ENCODE measurements at places on chromosomes 16 and 17.

DNA sequence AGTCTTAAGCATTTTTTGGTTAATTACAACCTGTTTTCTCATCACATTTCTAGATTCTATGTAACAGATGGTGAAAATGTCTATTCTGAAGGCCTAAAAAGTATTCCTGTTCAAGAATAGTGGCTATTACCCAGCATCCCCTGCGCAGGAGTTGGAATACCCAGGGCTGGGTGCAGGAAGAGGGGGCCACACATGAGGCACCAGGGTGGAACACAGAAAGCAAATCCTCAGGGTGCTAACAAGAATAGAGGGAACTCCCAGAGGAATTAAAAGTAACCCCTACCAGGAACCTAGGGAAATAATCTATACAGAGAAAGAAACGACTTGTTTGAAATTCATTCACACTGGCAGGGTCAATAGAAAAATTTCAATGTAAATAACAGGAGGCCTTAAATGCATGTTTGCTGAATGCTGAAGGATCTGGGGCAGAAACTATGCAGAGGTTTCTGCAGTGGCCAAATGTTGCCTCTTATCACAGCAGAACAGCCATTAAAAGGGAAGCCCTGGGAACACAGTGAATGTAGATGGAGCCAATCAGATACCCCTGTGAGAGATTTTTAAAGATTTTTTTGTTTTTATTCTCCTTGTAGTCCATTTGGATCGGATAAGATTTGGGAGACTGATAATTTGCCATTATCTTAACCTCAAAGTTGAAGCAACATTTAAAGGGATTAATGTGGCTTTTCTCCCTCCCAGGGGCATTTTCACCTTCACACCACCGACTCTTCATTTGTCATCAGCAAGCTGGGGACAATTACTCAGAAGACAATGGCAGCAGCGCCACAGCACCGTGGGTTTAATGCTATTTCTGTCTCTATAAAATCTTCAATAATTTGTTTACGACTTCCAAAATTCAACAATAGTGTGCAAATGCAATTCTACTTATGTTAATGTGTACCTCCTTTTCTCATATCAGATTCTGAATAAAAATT is 196.0 kb upstream of the PSMD7 start:
- DNase-seq: no peak

GRCh38 chr16:51636920-51637769 is 486.1 kb upstream of the SALL1 start:
- no peak for DNase-seq

DNA sequence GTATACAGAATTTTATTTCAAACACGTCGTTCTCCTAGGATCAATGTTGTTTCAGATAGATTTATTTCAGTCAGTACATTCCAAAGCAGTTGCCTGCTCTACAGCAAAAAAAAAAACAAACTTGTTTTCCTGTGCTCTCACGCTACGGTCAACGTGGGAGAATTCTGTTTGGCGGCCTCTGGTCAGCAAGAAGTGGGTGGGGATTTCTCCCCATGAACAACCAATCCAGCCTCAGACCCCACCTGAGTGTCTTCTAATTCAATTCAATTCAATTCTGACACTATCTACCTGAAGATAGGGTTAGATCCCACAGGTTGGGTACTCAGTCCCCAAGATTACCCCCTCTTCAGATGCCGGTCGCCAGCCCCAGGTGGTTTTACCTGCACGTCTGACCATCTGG is 22.1 kb downstream of the C17orf58 start:
- DNase-seq: no peak

- DNase-seq: no peak
These were observed 27.1 kb upstream of the DBNDD1 start for GRCh38 chr16:90046122-90046970.

DNA sequence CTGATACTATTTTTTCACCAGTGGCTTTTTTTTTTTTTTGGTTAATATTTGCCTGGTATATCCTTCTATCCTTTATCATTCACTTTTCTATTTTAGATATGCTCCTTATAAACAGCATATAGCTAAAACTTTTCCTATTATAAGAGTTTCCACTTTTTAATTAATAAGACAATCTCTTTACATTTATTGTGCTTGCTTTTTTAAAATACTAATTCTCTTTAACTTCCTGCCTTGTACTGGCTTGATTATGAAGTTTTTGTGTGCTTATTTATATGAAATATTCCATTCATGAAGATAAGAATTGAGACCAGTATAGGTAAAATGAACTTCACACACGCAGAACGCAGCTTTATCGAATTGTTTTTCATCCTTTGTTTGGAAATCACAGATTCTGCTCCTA is 9.0 kb upstream of the CDRT15 start:
- DNase-seq: no peak

GRCh38 chr17:59165933-59166342 is 10.4 kb downstream of the PRR11 start:
- DNase-seq: peak; percentile 69

GRCh38 chr17:692116-692515 is 22.5 kb downstream of the VPS53 start:
- DNase-seq: no peak

DNA sequence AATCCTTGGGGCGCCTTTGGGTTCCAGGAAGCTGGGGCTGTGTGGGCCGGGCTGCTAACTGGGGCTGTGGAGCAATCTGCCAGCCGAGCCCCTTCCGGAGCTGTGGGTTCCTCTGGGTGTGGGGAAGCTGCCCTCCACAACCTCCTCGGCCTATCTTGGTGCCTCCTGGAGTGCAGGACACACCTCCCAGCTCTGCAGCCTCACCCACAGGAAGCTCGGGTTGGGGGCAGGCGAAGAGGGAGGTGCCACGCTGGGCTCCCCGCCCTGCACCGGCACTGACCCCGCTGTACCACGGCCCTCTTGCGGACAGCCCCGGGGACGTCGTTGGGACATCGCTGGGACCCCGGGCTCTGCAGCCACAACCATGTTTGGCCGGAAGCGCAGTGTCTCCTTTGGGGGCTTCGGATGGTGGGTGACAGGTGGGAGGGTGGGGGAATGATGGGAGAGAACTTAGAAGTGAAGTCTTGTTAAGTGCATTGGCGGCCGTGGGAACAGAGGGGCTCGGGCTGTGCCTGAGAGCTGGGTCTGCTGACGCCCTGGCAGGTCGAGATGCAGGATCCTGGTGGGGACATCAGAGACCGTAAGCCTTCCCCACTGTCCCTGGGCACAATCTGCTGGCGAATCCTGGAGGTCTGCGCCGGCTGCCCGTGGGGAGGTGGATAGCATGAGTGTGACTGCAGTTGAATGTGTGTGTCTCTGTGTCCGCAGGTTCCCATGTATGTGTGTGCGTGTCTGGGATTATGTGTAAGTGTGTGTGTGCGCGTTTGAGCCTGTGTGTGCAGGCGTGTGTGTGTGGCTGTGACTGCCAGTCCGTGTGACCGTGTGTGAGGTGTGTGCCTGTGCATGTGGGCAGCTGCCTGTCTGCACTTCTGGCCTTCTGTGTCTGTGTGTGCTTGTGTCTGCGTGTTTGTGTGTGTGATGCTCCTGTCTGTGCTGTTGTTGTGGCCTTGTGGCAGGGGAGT is at the start of gene RAP1GAP2:
Gene RAP1GAP2 (plus strand): TSS at position 275 of the 962 bp plus-strand sequence. CDS start 90 bp downstream, at position 365.
- peak; percentile 80 for DNase-seq

DNA sequence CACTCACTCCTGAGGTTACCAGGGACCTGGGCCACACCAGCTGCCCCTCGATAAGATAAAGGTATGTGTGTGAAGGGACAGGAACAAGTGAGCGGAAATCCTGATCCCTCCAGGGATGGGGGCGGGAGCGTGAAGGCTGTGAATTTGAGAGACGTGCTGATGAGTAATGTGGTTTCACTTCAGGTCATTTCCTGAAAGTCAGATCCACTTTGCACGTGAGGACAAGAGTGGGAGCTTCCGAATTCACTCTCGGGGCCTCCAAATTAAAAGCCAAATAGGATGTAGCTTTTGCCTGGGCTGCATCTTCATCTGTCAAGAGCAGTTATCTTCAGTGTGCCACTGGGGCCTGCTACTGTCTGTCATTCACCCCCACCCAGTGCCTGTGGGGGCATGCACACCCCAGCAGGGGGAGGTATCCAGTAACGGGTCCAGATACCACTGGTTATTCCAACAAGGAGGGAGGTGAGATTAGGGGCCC is 87.4 kb upstream of the LHX1 start:
- DNase-seq: no peak

- DNase-seq: peak; percentile 50
These were observed 754 bp upstream of the SLFN11 start for GRCh38 chr17:35373984-35374765.

DNA sequence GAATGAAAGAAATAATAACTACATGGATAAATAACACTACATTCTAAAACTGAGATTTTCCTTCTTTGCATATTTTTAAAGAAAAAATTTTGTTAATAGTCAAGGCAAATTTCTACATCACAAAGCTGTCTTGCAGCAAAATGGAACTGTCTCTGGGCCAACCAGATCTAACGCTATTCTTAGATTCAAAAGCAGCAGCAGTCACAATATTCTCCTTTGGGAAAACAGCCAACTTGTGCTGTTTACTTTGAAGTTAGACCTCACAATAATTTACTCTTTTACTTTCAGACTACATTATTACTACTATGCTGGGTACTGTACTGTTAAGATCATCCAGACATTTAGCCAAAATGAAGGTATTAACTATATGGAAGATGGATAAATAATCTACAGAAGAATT is 189.1 kb downstream of the CEP112 start:
- DNase-seq: no peak

DNA sequence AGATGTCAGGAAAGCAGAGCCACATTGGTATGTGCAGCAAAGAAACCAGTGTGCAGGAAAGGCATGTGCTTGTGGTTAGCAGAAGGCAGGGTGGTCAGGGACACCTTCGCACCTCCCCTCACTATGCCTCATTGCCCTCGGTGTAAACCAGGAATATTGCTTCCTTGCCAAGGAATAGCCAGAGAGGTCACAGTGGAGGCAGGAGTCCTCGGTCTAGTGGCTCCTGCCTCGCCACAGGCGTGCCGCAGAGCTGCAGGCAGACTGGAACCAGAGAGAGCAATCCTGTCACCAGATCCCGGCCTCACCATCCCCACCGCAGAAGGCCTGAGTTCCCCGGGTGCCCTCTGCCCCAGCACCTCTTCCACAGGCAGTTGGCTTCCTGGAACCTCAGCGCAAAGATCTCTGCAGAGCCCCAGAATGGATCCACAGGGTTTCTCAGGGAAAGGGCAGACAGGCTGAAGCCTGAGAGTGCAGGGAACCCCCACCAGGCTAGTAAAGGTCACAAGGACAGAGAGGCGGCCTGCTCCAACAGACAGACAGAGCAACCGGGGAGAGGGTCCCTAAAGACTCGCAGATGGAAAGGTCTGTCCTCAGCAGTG is 21.6 kb downstream of the CCDC182 start:
- DNase-seq: no peak

- DNase-seq: peak; percentile 46
These were observed 1.1 kb downstream of the KATNB1 start for GRCh38 chr16:57736419-57737351.

DNA sequence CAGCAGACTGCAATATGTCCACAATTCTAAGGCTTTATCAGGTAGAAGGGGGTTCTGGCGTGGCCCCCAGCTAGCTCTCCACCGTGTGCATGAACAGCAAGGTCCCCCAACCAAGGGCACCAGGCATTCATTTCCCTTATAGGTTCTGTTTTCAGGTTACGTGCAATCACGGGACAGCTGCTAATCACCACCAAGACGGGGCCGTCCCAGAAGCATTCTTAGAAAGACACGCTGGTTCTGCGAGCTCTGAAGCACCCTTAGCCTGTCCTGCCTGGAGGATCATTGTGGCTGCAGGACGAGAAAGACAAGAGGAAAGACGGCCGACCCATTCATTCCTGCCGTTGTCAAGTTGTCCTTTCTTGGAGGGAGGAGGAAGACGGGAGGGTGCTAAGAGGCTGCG is 302.9 kb downstream of the SOX9 start:
- DNase-seq: no peak

DNA sequence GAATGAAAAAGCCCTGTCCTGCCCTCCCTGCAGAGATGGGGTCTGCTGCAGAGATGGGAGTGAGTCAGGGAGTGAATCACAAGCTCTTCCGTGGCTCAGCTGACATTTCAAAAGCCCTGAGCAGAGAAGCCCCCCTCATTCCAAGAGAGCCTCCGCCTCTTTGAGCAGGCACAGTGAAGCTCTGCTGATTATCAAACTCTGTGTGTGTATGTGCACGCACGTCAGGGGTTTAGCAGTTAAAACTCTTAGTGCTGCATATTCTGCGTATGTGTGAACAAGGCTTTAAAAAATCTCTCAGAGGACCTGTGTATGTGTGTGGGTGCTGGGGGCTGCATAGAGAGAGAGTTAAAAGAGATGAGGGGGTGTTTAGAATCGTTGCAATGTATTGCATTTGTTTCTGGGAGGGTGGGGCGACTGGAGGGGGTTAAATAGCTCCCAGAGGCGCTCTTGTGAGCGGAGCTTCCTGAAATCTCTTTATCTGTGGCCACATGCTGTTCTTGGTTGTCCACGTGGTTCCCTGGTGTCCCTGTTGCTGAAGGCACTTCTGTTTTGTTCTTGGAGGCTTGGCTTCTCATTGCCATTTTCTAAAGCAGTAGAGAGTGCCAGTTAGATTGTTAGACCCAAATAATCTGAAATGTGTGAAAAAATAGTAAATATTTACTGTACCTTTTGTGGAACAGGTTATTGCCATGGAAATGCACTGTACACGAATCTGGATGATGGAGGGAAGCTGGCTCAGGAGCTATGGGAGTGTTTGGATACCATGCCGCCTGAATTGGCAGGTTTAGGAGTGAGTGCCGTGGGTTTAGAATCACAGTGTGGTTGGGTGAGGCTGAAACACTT is 116.6 kb downstream of the PRKCB start:
- DNase-seq: peak; percentile 54

GRCh38 chr17:73151916-73152632 is 12.7 kb upstream of the SSTR2 start:
- no peak for DNase-seq

DNA sequence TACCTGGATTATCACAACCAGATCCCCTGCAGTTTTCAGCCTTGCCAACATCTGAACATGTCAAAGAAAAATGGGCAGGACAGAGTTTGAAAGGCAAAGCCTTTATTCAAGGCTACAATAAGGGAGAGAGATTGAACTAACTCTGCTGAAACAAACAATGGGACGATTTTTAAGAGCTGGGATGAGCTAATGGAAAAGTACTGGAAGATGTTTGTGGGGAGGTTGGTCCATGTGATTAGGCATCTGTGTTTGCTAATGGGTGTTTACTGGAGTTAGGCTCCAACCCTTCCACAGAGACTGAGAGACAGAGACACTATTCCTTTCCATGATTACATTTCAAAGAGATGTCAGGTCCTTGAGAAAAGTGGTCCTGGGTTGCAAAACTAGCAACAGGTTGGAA is 35.0 kb upstream of the HSBP1 start:
- no peak for DNase-seq

GRCh38 chr17:66386498-66387351 is 84.3 kb downstream of the PRKCA start:
- DNase-seq: no peak

GRCh38 chr16:89300976-89301360 is 83.5 kb downstream of the ZNF778 start:
- DNase-seq: no peak

- DNase-seq: no peak
These were observed 322.8 kb downstream of the XYLT1 start for GRCh38 chr16:17147942-17148341.

DNA sequence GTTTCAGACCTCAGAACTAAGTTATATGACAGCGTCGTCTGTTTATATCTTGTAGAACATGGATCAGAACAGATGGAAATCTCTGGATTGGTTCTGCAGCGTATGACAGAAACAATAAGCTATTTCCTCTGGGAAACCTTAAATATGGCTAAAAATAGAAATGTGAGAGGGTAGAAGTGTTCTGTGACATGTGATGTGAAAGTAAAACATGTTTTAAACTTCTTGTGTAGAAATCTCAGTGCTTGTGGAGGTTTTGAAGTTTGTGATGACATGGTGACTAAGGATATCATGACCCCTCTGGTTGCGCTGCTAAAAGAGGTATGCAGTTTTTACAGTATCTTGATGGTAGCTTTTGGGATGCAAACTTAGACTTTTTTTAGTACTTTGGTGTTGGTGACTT is 2.8 kb downstream of the HEATR3 start:
- no peak for DNase-seq
